ENCODE measurements at places on chromosomes 2 and 18.

- no peak for DNase-seq
These were observed at the start of gene VAMP5 for GRCh38 chr2:85584354-85584856. Gene VAMP5 (plus strand): TSS chr2:85584431. CDS start chr2:85584491, 60 bp downstream.

GRCh38 chr2:105397025-105397722, 1.7 kb downstream of the FHL2 start:
- DNase-seq = no peak

DNA sequence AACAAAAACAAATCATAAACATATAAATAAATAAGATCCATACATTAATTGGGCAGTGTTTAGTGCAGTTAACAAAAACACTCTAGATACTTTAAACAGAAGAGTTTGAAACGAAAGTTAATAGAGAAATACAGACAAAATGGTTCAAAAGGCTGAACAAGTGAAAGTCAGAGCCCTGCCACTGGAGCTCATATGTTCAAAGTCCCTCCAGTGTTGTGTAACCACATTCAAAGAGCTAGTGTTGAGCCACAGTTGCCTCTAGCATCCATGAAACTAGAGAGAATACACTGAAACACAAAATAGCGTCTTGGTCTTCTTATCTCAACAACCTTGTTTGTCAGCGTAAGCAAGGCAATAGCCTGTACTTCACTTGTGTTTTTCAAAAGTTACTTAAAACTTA, 1309.8 kb upstream of the NRXN1 start:
- no peak for DNase-seq

- no peak for DNase-seq
These were observed 186.8 kb downstream of the TMEM247 start for GRCh38 chr2:46666044-46666679.

DNA sequence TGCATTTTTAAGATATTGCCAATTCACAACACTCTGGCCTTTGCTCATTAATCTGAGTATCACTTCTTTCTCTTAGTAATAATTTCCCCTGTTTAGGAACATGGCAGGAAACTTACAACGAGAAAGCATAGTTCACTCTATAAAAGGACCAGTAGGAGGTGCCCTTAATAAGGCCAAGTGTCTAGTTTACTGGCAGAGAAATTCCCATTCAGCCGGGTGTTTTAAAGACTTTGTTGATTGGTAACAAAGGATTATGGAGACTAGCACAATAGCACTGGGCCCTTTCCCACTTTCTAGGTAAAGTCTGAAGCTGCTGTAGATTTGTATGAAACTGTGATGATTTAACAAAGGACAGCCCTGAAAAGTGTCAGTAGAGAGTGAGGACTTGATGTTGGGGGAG, 3.1 kb downstream of the DCC start:
- no peak for DNase-seq
